ENCODE measurements at places on chromosomes 2 and 18.

- no peak for DNase-seq
Observed at GRCh38 chr18:8559612-8560186, 49.5 kb upstream of the RAB12 start.

DNA sequence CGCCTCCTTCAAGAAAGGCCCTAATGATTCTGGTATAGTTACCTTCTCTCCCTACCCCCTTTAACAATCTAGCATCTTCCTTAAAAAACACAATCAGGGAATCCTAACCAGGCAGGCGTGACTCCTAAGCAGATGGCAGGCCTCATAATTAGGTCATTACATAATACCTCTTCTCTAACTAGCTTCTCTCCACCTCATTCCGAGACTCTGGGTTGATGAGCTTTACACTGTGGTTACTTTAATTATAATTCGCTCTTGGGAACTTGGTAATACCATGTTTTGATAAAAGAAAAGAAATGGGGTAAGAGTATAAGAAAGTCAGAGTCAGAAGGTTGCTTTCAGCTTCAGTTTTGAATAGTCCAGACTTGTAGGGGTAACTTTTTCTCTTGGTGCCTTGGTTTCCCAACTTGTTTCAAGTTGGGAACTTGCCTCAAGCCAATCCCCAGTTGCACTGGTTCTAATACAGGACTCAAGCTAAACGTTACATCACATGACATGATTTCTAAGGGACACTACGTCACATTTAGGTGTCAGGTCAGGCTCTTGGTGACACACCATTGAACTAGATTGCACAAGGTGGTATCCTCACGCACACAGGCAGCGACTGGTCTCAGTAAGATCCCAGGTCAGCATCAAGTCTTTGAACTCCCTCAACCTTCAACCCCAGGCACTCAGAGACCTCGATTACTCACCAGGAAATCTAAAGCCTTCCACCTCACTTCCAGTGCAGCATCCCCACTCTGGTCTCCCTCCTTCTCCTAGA is 59.2 kb downstream of the AAK1 start:
- no peak for DNase-seq

- DNase-seq, result no peak
Observed at GRCh38 chr2:113000436-113000835, 4.8 kb upstream of the IL36A start.

DNA sequence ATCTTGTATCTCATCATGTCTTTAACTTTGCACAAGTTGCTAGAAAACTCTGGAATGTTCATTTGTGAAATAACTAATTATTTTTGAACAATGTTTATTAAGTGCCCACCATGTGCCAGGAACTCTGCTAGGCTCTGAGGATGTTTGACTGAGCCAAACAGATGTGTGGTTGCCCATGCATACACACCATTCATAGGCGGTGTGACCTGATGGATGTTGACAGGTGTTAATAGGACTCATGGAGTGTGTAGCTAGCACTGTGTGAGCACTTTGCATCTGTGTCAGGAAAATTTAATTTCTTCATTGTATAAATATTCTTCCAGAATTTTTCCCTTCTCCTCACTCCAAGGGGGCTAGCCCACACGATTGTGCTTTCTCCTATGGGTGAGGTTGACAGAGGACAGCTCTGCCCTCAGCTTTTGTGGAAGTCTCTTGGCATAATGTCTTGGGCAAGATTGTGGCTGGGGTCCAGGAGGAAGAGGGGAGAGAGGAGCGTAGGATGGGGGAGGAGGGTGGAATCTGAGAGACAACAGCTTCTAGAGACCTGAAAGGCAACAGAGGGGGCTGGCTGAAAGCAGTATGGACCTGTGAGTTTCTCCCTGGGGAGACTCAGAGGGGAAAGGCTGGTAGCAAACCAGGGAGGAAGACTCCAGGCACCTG is 214.6 kb upstream of the CXCR4 start:
- DNase-seq, result no peak

DNA sequence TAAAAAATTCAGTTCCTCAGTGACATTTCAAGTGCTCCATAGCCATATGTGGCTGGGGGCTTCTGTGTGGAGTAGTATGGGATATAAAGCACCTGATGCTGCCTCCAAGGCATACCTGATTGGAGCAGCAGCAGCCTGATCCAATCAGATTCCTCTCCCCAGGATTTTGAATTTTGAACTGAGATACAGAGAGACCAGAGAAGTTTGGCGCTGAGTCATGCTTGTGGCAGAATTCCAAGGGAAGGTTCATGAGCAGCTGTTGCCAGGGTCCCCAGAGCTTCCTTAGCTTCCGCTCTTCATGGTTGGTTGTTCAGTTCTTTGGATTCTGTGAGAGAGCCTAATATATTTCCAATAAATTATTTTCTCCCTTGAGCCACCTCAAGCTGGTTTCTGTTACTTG is 29.0 kb upstream of the CFAP36 start:
- no peak for DNase-seq

GRCh38 chr2:180077295-180077906 is 70.3 kb upstream of the CWC22 start:
- DNase-seq, result peak; percentile 1

DNA sequence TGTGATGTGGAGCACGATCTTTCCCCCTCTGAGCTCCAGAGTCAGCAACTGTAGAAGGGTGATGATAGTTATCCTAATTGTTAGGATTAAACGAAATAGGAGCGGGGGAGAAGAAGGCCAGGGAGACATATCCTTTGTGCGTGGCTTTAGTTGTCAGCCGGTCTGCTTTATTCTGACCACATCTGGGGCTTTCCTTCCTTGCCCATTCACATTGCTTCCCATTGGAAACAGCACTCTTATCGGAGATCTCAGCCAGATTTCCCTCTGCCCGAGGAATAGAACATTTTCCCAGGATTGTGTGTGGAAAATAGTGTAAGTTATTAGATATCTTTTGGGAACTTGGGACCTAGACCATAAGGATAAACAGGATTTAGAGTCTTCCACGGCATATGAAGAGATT is 1.5 kb downstream of the RALB start:
- DNase-seq, result no peak

DNA sequence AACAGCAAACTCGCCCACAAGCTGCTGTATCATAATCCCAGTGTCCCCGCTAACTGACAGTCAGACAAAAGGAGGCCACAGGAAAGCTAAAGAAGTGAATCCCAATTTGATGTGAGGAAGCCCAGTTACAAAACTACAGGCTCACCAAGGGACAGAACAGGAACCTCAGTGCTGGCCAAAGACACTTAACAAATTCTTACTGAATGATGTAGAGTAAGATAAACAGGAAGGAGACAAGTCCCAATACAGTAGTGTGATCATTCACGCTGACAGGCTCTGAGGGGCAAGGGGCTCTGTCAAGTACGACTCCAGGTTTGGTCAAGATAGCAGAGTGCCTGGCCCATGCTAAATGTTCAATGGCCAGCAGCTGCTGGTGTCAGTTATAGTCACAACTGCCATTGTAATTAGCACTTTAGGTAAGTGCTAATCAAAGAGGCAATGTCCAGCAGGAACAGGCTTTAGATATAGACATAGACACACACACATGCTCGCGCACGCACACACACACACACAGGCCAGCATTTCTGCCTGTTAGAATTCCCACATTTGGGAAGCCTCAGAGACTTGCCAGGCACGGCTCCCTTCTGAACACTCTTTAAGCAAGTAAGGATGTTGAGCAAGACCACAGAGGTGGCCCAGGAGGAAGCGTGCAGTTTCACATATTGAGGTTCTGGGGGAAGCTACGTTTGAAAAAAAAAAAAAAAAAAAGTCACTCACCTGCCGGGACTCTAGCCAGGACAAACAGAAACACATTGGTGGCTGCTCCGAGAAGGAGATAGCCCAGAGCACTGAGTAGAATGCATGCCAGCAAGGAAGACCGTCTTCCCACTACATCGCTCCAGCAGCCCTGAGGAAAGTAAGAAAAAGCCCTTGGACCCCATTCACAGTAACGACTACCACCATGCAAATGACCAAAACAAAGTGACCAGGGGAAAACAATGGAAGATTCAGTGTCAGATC is 35.4 kb upstream of the TMEM182 start:
- DNase-seq, result no peak

DNA sequence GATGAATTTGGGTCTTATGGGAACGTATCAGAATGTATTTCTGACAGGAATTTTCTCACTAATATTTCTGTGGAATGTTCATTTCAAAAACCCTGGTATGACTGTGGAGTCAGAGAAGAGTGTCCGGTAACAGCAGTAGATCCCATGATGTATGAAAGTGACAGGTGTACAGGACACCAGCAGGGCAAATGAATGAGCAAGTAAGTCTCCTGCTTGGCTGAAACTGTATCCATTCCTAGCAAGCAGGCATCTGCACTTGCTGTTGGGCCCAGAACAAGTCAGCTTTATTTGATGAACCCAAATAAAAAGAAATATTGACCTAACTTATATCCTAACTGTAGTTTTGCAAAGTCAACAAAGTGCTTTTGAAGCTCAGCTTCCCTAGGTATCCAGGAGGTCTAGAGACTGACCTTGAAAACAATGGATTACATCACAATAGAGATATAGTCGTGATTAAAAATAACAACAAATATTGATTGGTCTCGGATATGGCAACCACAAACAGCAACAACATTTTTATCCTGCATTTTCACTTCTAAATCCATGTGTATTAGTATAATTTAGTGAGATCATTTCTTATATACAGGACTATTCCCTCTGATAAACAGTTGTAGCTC is 37.6 kb downstream of the NXPH2 start:
- no peak for DNase-seq

DNA sequence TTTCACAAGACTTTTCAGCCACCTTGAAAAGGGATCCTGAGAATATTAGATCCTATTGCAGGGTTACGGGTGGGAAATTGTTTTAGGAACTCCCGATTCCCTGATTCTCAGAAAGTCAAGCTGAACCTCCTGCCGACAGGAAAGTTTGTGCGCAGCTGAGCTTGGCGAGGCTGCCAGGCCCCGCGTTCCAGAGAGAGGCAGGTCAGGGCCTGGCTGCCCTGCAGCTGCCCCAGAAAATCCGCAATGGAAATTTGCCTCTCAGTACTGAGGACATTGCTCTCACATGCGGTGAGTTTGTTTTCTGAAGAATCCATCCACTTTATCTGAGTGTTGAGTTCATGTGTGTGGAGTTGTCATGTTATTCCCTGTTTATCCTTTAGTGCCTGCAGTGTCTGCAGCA is 144.2 kb downstream of the RTP5 start:
- DNase-seq, result no peak

GRCh38 chr2:102082571-102083392 is 59.8 kb upstream of the IL1R1 start:
- DNase-seq, result peak; percentile 55

Measured in AG09319 (cell line).